DMS79 (cell line): ENCODE measurements at places on chromosomes 2 and 18.

DNA sequence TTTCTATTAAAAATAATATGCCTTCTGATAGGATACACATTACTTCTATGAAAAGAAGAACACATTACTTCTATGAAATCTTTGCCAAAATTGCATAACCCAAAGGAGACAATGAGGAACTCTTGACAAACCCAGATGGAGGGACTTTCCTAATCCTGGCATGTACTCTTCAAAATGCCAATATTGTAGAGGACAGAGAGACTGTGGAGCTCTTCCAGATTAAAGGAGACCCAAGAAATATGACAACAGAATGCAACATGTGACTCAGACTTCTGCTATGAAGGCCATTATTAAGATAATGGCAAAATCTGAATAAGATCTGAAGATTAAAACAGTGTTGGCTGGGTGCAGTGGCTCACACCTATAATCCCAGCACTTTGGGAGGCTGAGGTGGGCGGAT, 22.2 kb downstream of the SOWAHC start:
- no peak for DNase-seq

DNA sequence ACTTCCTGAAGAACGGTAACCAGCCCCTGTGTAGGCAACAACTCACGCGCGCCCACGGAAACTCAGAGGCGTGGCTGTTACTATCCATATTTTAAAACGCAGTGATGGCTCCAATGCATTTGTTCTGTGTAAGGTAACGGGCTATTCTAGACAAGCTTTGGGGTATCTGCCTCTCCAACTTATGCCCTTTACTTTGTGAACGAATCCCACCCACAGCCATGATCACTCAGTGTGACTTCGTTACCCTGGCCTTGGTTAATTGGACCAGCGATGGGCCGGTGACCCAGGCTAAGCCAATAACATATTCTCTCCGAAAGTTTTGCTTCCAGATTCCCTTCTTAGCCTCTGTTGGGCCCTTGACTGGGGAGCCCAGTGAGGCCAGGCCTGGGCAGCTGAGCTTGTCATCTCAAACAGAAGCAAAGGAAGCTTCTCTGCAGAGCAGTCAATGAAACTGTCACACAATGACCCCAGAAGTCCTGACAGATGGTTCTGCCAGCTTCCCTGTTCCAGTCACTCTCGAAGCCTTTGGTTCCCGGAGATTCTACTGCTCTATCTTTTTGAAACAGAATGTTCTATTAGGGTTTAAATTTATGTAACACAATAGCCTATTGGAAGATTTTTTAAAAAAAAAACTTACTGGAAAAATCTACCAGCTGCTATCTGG, 30.7 kb upstream of the ROCK2 start:
- DNase-seq: no peak

- peak; percentile 16 for DNase-seq
Measured at GRCh38 chr2:239803766-239804115, 221.4 kb downstream of the NDUFA10 start.

DNA sequence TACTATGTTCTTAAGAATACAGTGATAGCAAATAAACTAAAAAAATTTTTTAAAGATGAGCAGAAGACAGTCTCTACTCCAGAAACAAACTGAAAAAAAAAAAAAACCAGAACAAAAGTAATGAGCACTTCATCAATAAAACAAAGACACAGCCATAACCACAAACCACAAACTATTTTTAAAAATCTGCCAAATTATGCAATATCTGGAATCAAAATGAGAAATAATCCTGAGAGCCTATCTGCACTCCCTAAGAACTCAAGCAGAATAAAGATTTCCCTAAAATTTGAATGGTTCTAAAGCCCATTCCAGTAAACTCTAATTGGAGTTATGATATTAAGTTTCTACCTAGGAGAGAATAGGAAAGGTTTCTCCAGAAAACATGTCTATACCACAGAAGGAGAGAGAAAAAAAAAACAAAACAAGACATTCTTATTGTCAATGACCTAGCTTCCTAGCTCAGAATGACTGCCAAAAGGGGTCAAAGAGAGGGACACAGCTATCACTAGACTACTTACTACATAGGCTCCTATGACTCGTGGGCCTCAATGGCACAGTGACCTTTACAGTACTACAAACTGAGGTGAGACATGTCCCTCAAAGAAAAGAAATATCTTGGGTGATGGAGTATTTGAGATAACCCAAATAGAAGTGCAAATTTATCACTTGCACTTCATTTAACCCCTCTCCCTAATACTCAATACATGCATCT, 262.8 kb downstream of the ZEB2 start:
- DNase-seq: no peak

- no peak for DNase-seq
Measured at GRCh38 chr2:235677937-235678336, 184.1 kb downstream of the AGAP1 start.

GRCh38 chr2:175054340-175054739, 49.2 kb upstream of the CHN1 start:
- DNase-seq: no peak

GRCh38 chr2:207987025-207987716, 38.2 kb downstream of the PLEKHM3 start:
- no peak for DNase-seq

GRCh38 chr2:25362434-25363145, 20.9 kb upstream of the DNMT3A start:
- DNase-seq: no peak

DNA sequence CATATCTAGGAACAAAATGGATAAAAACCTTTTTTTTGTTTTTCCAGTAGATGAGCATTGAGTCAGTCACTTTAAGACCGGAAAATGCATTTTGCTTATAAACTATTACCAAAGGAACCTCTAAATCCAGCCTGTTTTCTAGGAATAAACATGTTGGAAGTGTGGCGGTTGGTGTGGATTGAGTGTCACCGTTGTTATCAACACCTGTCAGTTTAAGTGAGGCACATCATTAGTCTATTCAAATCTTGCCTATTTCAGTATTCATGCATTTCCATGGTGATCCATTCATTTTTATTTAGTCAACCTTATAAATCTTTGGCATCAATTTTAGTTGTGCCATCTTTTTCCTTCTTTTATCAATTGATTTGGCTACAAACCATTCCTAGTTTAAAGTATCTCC, 3.3 kb downstream of the KLHL29 start:
- DNase-seq: no peak

DNA sequence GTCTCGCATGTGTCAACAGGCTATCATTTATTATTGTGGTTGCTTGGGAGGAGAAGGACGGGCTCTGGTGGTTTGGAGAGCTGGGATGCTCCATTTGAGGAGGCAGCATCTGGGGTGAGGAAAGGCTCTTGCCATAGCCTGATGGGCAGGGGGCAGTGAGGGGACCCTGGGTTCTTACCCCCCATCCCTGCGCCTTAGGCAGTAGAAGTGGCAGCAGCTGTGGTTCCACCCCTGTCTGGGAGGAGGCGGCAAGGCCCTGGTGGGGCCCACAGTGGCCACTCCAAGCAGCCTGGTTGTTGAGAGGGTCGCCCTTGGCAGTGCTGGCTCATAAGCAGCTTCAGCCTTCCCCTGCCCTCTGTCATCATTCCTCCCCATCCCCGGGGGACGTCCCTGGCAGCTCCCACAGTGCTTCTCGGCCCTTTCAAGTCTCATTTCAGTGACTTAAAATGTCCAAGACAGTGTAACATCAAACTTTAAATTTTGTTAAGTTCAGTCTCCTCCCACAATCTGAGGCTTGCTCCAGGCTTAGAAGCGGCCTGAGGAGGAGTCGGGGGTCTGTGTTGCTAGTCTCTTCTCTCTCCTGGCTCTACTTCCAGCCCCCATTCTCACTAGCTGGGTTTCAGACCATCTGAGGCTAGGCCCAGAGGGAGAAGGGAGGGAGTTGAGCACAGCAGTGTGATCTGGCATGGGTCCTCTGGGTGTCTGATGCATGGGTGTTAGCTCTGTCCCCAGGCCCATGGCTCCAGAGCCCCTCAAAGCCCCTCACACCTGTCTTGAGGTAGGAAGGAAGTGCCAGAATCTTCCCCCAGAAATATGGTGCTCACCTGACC, 34.9 kb upstream of the PTPN4 start:
- DNase-seq: no peak

- DNase-seq: no peak
Measured at GRCh38 chr2:237132799-237133198, 47.1 kb downstream of the COPS8 start.

GRCh38 chr18:67794521-67794920, 278.0 kb upstream of the DSEL start:
- no peak for DNase-seq

DNA sequence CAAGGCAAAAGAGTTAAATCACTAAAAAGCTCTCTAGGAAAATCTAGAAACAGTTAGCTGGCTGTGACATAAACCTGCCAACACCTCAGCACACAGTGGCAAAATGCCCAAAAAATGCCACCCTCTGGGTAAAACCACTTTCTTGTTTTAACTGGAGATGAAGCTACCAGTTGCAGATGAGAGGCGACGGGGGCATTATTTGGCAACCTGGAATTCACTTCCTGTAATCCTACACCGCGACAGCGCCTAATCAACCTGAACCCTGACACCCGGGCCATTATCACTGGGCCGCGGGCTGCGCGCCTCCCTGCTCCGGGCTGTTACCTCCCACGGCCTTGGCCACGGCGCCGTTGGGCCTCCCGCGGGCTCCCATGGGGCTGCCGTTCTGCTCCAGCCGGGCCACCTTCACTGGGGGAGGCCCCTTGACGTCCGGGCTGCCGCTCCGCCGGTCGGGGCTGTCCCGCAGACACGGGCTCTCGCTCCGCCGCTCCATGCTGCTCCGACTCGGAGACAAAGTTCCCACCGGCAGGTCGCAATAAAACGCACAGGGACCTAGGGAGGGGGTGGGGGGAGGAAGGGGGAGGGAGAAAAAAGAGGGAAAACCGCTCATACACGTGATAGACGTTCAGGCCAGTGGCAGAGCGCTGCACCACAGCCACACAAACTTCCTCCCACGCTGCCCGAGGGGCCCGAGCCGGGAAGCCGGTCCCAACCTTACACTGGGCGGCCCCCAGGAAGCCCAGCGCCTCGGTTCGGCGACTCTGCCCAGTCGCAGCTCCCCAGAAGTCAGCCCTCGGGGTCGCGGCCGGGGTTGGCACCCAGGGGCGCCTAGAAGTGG, 2.0 kb downstream of the SATB2 start:
- DNase-seq: no peak

GRCh38 chr2:171512014-171512413, 10.3 kb upstream of the CYBRD1 start:
- no peak for DNase-seq

DNA sequence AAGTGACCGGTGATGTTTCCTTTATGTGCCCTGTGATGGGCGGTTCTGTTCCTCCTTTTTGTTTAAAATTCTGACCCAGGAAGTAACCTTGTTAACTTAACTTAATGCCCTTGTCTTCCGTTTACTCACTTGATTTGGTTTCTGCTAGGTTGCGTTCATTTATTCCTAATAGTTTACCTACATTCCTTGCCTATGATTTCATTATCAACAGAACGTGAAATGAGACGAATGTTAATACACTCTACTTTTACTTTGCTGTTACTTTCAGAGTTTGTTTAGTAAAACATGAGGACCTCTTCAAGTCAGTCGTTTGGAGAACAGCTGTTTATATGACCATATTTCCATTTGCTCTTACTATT, 638 bp downstream of the CEP192 start:
- DNase-seq: no peak

- no peak for DNase-seq
Measured at GRCh38 chr2:210459880-210460279, 16.7 kb downstream of the LANCL1 start.

DNA sequence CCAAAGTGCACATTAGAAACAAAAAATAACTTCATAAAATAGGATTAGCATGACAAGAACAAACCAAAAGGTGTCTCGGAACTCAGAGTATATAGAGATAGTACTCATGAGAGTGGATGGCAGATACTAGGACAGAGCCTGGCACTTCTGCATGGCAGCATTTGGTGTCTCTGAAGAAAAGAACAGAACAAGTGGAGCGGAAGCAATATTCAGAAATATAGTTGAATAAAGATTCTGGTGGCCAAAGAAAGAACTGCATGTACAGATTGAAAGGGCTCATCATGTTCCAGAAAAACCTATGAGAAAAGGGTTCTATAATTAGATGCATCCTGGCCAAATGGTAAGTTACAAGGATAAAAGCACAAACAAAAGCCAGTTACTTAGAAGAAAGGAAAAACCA, 90.9 kb downstream of the CCDC138 start:
- DNase-seq: no peak

GRCh38 chr2:69559442-69560146, 83.9 kb downstream of the AAK1 start:
- no peak for DNase-seq

GRCh38 chr2:173963323-173963816, 1.8 kb downstream of the SP3 start:
- peak; percentile 60 for DNase-seq

GRCh38 chr2:216877085-216877484, 17.2 kb upstream of the TNP1 start:
- no peak for DNase-seq

- no peak for DNase-seq
Measured at GRCh38 chr18:7663366-7664312, 96.5 kb downstream of the PTPRM start.

DNA sequence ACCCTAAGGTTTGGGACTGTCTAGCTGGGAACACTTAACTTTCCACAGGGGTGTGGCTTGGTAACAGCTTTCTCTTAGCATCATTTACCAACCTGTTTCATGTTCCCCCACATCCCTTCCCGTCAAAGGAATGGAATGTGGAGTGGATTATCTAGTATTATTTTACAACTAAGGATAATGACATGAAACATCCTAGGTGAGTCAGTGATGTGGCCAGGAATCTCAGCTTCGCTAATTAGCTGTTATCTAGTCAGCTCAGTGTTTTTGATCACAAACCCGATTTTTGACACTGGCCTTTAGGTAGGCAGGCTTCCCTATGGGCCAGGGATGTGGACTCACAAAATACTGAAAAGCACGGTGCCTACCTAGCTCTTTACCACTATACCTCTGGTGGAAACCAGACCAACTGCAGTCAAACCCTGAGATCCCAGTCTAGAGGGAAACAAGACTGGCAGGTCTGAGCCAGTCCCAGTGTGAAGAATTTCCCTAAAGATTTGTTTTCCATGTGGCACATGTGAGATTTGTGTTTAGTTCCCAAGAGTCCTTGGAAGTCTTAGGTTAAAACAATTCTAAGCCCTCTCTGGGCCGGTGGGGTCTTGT, 2.8 kb upstream of the NRP2 start:
- no peak for DNase-seq

GRCh38 chr2:126792186-126792585, 106.5 kb upstream of the TEX51 start:
- DNase-seq: no peak

DNA sequence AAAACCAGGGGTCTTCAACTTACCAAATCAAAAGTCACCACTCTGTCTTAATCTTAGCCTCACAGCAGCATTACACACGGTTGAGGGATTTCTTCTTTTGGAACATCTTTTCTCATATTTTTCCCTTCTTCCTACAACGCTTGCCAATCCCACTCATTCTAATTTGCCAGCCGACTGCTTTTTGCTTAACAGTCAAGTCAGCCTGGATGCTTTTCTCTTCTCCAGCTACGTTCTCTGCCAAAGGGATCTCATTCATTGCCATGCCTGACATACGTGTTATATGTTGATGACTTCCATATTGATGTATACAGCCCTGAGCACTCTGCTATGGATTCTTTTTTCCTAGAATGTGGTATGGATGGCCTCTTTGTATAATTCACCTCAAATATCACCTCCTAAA, 37.3 kb downstream of the CDH19 start:
- DNase-seq: no peak
